Activated naive CD8-positive, alpha-beta T cell treated with anti-CD3 and anti-CD28 coated beads, Interleukin-2, amount 10 ng/mL, durations not matched to agents 7 days and 5 days (primary cell): ENCODE measurements at places on chromosomes 2 and 18. TPM values are rescaled to one million over a fixed set of nuclear protein-coding genes. Genes with fewer than 3 reads are reported as not detected.

GPBAR1 gene
- 0.71 TPM for total RNA-seq

EMILIN1 gene
- 1.2 TPM for total RNA-seq

TRAPPC8 gene
- 46.1 TPM for total RNA-seq

GALM gene
- total RNA-seq: 28.3 TPM

SERPINB13 gene
- total RNA-seq: not detected

RGPD3 gene
- not detected for total RNA-seq

GRCh38 chr2:67888351-67889005 is 174.3 kb downstream of the C1D start:
- no peak overlapping the region for H3K27ac ChIP-seq
- no peak for DNase-seq
- H3K4me1 ChIP-seq: no peaks in the 10 kb centered on the region
- H3K36me3 ChIP-seq: no peaks in the 10 kb centered on the region

DNA sequence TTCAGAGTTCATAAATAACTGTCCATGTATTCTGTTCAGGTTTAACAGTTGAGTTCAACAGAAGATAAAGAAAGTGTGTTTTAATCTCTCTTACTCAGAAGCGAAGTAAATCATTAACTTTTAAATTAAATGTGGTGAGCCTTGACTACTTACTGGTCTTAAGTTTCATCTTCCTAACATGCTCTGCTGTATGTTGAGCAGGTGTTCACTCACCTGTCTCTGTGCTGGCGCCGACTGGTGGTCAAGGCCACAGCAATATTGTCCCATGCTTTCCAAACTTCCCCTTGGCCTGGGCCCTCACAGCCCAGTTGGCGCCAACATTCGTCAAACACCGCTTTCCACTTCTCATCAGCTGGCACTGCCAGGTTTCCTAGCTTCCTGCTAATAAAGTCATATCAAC is 17.0 kb upstream of the MPP4 start:
- no peak overlapping the region for H3K27ac ChIP-seq
- H3K27me3 ChIP-seq: no peaks in the 10 kb centered on the region
- no peak overlapping the region for H3K4me3 ChIP-seq
- H3K4me1 ChIP-seq: no peaks in the 10 kb centered on the region

DNA sequence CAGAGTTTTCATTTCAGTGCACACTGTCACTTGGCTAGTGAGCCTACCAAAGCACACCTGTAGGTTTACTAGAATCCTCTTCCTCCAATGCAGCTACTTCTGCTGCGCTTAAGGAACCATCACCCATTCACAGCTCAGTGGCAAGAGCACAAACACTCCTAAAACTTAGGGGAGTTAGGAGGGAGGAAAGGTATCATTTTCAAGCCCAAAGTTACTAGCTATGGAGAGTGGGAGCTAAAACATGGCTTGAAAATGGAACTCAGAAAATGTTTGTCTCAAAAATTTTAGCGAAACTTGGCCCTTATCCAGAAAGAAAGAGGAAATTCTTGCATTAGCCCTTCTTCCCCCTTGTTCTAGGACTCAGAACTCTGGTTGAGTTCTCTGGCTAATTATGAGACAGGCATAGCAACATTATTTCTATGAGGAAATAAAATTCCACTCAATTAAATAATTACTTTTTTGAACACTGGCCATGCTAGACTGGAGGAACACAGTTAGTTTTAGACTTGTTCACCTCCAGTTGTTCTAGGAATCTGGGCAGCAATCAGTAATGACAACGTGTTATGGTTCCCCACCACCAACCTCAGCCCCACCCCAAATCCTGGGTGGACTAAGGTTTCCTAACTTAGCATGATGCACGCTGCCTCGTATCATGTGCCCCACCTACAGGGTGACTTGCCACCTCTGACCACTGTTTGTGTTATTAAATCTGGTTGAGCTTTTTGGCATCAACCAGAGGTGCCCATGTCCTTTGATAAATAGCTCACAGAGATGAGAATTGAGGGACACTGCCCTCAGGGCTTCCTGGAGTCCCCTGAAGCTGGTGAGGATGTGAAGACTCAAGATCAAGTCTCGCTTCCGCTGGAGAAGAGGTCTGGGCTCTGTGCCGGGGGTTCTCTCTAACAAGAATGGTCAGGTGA is 32.8 kb downstream of the LPIN2 start:
- peaks cover 27% of the 10 kb centered on the region for H3K36me3 ChIP-seq
- peak overlapping the region; percentile 94 for H3K27ac ChIP-seq
- peaks cover 74% of the 10 kb centered on the region for H3K4me1 ChIP-seq
- H3K27me3 ChIP-seq: no peaks in the 10 kb centered on the region

DNA sequence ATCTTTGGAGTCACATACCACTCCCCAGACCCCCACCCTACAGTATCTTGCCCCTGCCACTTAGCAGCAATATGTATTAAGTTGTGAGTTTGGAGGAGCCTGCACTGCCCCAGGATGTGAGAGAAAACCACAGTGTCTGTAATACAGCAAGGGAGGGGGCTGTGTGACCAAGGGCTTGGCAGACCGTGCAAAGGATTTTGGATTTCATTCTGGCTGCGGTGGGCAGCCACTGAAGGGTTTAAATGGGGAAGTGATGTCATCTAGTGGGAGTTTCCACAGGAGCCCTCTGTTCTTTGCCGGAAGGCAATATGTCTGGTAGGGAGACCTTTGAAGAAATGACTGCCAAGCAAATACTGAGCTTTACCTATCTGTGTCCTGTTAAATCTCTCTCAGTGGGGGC is 202.4 kb downstream of the FHOD3 start:
- no peak for DNase-seq
- H3K27me3 ChIP-seq: peaks cover 14% of the 10 kb centered on the region
- no peaks in the 10 kb centered on the region for H3K36me3 ChIP-seq
- no peak overlapping the region for H3K4me3 ChIP-seq
- H3K27ac ChIP-seq: no peak overlapping the region

DNA sequence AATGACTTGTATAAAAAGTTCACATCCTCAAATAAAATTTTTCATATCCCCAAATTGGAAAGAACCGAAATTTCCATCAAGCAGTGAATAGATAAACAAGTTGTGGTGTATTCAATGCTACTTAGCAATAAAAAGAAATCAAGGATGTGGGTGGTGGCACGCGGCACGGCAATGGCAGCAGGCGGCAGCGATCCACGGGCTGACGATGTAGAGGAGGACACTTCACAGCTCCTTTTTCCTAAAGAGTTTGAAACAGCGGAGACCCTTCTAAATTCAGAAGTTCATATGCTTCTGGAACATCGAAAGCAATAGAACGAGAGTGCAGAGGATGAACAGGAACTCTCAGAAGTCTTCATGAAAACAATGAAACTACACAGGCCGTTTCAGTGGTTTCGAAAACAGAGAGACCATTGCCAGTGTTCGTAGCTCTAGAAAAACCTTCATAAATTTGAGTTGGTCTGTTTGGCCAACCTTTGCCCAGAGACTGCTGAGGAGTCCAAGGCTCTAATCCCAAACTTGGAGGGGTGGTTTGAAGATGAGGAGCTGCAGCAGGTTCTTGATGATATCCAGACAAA is 9.8 kb upstream of the IL36A start:
- peak; percentile 49 for DNase-seq
- peaks cover 23% of the 10 kb centered on the region for H3K36me3 ChIP-seq
- H3K4me3 ChIP-seq: peak overlapping the region; percentile 77

- DNase-seq: no peak
- H3K36me3 ChIP-seq: peaks cover 10% of the 10 kb centered on the region
- peaks cover 17% of the 10 kb centered on the region for H3K4me1 ChIP-seq
- H3K27me3 ChIP-seq: no peaks in the 10 kb centered on the region
- H3K4me3 ChIP-seq: peak overlapping the region; percentile 81
Measured at GRCh38 chr18:3453540-3454364, 3.8 kb downstream of the TGIF1 start.

- H3K27me3 ChIP-seq: peaks cover 3% of the 10 kb centered on the region
- no peak overlapping the region for H3K4me3 ChIP-seq
- H3K4me1 ChIP-seq: no peaks in the 10 kb centered on the region
- H3K36me3 ChIP-seq: no peaks in the 10 kb centered on the region
- no peak for DNase-seq
Measured at GRCh38 chr2:172373076-172373475, 54.3 kb upstream of the ITGA6 start.

GRCh38 chr2:3633089-3633981 is 24.7 kb upstream of the ALLC start:
- no peak overlapping the region for H3K4me3 ChIP-seq
- no peaks in the 10 kb centered on the region for H3K4me1 ChIP-seq
- DNase-seq: peak; percentile 17
- H3K36me3 ChIP-seq: no peaks in the 10 kb centered on the region

GRCh38 chr2:109448207-109448606 is 165.6 kb downstream of the SEPTIN10 start:
- no peak overlapping the region for H3K27ac ChIP-seq
- H3K4me3 ChIP-seq: no peak overlapping the region
- no peaks in the 10 kb centered on the region for H3K36me3 ChIP-seq
- H3K27me3 ChIP-seq: no peaks in the 10 kb centered on the region
- H3K4me1 ChIP-seq: no peaks in the 10 kb centered on the region
- no peak for DNase-seq

DNA sequence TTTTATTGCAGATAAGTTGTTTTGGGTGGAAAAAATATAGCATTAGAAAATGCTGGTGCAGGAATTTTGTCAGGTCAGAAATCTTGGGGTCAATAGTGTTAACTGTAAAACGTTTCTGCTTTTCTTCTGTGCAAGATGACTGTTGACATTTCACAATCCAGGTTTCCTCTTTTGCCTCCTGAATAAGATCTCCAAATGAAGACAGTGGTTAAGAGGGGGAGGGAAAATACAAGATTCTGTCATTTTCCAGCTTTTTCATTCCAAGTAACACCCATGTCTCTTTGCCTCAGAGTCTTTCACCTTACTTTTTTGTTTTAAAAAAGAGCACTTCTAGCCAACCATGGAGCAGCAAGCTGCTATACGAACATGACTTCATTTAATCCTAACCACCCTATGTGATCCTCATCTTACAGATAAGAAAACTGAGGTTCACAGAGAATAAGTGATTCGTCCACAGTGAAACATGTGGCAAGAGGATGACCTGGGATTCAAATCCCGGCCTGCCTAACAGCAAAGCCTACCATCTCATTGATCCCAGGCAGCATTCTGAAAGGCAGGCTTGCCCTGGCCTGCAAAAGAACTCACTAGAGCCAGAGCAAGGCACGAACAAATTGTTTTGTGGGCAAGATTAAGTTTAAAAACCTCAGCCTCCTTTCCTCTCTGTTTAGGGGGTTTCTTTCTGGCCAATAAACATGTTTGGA is 3.0 kb downstream of the PLEK start:
- DNase-seq: no peak
- H3K27ac ChIP-seq: no peak overlapping the region
- no peaks in the 10 kb centered on the region for H3K27me3 ChIP-seq

DNA sequence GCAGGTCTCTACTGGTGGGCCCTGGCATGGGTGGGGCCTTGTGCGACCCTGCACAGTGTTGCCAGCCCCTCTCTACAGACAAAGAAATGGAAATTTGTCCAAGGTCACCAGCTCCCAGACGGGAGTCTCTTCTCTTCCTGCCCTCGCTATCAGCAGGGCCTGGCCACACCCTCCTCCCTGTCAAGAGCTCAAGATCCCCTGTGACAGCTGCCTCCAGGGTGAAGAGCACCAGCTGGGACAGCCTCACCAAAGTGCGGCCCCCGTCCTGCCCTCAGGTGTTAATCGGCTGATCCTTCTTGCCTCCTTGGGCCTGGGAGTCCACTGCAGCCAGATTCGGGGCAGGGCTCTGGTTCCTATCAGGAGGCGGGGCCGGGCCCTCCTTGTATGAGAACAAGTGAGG is 259.1 kb downstream of the TWIST2 start:
- H3K4me3 ChIP-seq: no peak overlapping the region
- no peak for DNase-seq
- H3K27ac ChIP-seq: no peak overlapping the region
- peaks cover 5% of the 10 kb centered on the region for H3K36me3 ChIP-seq
- H3K27me3 ChIP-seq: no peaks in the 10 kb centered on the region

DNA sequence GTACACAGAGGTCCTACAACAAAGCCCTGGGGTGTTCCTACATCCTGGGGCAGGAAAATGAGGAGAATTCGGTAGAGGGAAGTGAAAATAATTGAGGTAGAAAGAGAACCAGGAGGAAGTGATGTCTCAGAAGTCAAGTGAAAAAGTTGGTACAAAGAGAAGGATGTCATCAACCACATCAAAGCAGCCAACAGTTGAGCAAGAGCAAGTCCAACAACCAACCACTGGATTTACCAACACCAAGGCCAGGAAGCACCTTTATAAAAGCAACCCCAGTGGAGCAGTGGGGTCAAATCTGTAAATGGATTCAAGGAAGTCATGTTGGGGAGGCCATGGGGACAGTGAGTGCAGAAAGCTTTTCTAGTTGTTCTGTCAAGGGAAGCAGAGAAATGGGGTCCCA is 360.4 kb downstream of the ZNF516 start:
- H3K27me3 ChIP-seq: peaks cover 8% of the 10 kb centered on the region
- H3K27ac ChIP-seq: no peak overlapping the region
- no peaks in the 10 kb centered on the region for H3K36me3 ChIP-seq

DNA sequence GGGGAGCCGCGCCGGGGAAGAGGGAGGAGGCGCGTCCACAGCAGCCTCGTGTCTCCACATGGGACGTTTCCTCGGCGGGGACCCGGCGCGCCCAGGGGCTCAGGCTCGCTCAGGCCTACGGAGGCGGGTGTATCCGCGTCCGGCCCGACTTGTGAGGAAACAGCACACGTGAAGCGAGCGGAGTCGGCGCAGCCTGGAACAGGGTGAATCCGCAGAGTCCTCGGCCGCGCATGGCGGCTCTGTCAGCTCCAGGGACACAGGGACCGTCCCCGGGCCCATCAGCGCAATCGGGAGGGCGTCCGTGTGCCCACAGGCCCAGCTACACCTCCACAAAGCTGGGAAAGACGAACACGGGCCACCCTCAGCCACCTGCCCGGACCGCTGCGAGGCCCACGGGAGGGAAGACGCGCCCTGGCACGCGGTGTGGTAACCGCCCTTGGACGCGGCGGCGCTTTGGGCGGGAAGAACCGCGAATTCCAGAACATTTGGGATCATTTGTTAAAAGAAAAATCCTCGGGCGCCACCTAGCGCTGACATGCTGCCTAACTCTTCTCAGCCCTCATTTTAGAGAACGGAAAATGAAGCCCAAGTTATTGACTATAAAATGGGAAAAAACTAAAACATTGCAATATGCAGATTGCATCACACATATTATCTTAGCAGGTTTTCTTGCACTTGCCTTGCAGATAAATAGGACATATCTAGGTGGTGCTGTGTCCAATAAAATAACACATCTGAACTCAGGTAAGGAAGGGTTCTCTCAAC is 40.4 kb downstream of the TMEM18 start:
- H3K27me3 ChIP-seq: peaks cover 6% of the 10 kb centered on the region
- H3K36me3 ChIP-seq: no peaks in the 10 kb centered on the region
- peak overlapping the region; percentile 59 for H3K27ac ChIP-seq
- peak overlapping the region; percentile 78 for H3K4me3 ChIP-seq

DNA sequence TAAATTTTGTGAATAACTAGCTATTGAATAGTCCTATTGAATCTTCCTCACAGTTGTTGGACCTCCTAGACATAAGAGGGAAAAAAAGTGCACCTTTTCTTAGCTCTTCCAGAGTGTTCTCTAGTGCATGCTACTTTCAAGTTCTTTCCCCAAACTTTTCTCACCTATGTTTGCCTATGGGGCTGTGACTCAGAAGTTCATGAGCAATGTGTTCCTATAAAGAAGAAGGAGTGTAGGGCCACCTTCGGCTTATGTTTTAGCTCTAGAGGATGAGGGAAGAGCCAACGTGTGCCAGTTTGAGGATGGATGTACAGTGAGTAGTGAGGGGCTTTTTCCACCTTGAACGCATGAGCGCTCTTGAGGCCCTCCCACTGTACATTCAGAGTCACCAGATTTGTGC is 27.0 kb upstream of the HNMT start:
- H3K27me3 ChIP-seq: no peaks in the 10 kb centered on the region
- no peaks in the 10 kb centered on the region for H3K4me1 ChIP-seq
- DNase-seq: no peak
- no peak overlapping the region for H3K27ac ChIP-seq
- no peaks in the 10 kb centered on the region for H3K36me3 ChIP-seq

- no peaks in the 10 kb centered on the region for H3K36me3 ChIP-seq
- no peak overlapping the region for H3K4me3 ChIP-seq
- H3K27me3 ChIP-seq: no peaks in the 10 kb centered on the region
- no peak for DNase-seq
- no peaks in the 10 kb centered on the region for H3K4me1 ChIP-seq
Measured at GRCh38 chr18:43108882-43109281, 6.6 kb downstream of the RIT2 start.
